Posterior cingulate gyrus (tissue), 11 donors: ENCODE measurements at places on chromosomes 5 and 9.

- no peak for DNase-seq
Measured at GRCh38 chr5:154199263-154199662, 8.7 kb downstream of the GALNT10 start.

- DNase-seq: no peak
Measured at GRCh38 chr5:83764101-83764500, 43.4 kb upstream of the HAPLN1 start.

GRCh38 chr9:22204240-22204639 is 195.1 kb upstream of the CDKN2B start:
- no peak for DNase-seq

DNA sequence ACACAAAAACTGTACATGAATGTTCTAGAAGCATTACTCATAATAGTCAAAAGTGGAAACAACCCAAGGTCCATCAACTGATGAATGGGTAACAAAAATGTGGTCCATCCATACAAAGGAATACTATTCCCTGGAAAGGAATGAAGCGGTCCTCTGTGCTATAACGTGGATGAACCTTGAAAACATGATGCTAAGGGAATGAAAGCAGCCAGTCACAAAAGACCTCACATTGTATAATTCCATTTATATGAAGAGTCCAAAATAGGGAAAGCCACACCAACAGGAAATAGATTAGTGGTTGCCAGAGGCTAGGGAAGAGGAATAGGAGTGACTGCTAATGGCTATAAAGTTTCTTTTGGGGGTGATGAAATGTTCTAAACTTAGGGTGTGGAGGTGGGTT is 22.7 kb upstream of the BARHL1 start:
- DNase-seq: no peak

DNA sequence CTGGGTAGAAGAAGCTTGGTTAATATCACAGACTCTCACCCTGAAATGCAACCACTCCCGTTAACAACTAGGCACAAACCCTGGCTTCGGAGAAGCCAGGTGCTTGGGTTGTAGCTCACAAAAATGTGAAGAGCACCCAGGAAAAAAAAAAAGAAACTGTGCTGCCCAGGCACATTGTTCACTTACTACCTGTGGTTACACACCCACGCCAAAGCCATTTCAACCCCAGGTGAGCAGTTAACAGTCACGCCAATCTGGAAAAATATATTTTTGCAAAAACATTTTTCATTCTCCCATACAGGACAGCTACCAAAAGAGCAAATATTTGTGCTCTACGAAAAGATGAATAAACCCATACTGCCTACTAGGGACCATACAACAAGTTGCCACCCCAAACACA is 49.2 kb downstream of the SIL1 start:
- no peak for DNase-seq

DNA sequence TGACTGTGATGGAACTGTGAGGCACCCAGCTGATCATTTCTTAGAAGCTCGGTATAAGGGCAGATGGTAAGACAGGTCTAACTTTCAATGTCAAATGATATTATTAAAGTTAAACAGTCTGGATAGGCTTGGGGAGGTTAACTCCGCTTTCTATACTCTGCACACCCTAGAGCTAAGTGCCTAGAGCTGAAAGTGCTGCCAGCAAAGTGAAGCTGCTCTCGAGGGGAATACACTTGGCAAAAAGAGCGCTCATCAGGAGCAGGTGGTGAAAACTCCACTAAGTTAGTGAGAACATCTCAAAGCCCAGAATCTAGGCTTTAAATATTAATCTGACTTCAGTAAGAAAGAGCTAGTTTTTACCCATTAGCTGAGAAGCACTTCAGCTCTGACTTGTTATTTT is 349.6 kb upstream of the SLC30A5 start:
- no peak for DNase-seq

- no peak for DNase-seq
Measured at GRCh38 chr9:112621018-112621655, 96.8 kb downstream of the INIP start.

GRCh38 chr9:112050544-112051475 is 124.3 kb downstream of the SUSD1 start:
- no peak for DNase-seq

GRCh38 chr9:91532325-91532724 is 108.7 kb upstream of the NFIL3 start:
- no peak for DNase-seq

DNA sequence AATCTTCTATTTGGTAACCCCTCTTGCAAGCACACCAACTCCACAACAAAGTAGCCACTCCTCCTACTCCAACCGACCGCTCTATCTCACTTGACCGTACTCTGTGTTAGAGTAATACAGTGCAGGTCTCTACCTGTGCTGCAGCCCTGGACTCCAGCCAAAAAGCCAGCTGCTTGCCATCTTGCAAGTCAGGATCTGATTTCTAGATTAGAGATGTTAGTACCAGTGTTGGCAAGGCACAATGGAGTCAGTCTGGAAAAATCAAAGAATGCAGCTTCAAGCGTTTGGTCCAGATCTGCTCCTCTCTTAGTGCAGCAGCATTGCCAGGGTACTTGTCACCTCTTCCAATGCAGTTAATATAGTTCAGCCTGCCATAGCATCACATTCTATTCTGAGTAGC is 477.6 kb downstream of the ZSWIM6 start:
- no peak for DNase-seq

DNA sequence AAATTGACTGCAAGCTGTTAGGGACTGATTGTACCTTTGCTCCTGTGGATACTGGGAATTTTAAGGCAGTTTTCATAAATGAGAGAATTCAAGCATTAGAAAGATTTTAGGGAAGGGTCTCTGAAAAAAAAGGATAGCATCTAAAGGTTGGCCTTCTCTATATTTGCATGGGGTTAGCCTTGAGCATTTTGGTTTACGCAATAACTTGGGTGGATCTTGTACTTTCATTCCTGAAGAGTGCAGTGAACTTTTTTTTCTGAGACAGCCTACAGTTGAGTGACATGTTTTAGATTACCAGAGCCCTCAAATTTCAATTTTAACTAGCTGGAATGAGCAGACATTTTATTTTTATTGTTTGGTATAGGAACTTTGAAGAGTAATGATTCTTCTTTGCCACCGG is 91.6 kb upstream of the NR3C1 start:
- no peak for DNase-seq

- DNase-seq: no peak
Measured at GRCh38 chr5:139495638-139496435, 13.3 kb upstream of the STING1 start.

GRCh38 chr9:34862043-34862442 is 96.0 kb upstream of the PHF24 start:
- no peak for DNase-seq

DNA sequence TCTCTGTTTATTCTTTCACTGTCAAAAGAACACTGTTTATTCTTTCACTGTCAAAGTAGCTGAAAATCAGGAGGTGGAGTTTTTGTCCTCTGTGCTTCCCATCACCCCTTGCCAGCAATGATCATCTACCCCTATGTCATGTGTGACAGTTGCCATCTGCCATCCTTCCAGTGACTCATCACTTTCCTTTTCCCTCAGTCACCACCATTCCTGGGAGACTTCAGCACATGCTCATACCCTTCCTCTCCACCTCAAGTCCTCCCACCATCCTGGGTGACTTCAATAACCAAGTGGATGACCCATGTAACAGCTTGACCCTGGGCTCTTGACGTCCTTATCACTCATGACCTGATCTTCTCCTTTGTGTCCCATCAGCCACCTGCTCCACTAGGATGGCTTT is 43.3 kb upstream of the RASEF start:
- no peak for DNase-seq

- no peak for DNase-seq
Measured at GRCh38 chr5:74067748-74068541, 441.9 kb downstream of the ARHGEF28 start.

DNA sequence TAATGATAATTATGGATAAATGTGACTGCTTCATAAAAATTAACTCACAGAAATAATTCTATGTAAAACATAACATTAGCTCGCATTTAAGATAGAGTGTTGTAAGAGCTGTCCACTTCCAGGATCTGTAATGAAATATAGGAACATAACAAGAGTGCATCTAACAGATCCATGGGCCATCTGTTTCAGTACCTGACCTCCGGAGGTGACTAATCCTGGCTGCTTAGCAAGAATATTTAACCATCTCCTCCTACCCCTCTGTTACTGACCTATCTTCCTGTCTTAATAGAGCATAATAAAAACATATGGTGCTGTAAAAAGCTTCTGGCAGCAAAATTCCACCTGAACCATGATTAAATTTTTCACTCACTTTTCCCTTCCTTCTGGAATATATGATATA is 7.1 kb downstream of the PLCXD3 start:
- DNase-seq: no peak

- DNase-seq: peak; percentile 62
Measured at GRCh38 chr9:89658931-89659330, 54.1 kb downstream of the GADD45G start.

- no peak for DNase-seq
Measured at GRCh38 chr9:97573482-97574073, 59.6 kb downstream of the TSTD2 start.

DNA sequence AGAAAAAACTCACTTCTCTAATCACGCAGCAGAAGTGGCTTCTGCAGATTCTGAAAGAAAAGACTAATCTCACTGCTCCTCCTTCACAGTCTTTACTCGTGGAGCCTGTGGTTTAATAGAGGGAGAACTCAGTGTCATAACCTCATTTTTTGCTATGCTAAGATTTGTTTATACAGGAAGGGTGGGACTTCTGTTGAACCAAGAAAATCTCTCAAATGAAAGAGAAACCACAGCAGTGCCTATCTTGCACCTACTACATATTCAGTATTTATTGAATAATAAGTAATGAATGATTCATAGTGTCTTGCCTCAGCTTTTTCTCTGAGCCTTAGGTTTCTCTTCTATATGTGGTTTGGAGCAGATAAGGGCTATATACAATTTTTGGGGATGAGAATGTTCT is 136.1 kb upstream of the DMAC1 start:
- no peak for DNase-seq

GRCh38 chr9:131436865-131437271 is 43.0 kb downstream of the PRRC2B start:
- DNase-seq: no peak

DNA sequence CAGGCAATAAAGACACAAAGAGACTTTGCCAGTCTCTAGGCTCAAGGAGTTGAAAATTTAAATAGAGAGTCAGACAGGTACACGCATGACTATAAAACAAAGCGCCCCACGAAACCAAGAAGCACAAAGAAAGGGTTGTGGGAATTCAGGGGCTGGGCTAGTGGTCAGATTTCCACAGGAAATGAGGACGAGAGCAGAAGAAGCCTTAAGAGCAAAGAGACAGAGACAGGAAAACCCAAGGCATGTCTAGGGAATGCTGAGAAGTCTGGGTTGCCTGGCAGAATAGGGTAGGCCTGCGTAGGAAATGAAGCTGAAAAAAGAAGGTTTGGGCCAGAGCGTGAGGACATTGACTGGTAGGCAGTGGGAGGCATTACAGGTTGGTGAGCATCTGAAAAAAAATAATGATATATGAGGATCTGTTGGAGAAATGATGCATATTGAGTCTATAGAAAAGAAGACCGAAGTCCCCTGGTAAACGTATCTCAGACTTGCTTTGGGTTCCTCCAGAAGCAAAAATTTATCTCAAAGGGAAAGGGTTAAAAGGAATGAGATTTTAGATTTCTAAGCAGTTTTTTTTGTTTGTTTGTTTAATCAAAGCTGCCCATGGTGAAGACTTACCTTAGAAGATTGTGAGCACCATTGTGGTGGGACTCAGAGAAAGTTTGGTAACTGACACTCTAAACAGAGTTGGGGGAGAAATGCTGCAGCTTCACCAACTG is 51.8 kb downstream of the SLC1A3 start:
- no peak for DNase-seq

DNA sequence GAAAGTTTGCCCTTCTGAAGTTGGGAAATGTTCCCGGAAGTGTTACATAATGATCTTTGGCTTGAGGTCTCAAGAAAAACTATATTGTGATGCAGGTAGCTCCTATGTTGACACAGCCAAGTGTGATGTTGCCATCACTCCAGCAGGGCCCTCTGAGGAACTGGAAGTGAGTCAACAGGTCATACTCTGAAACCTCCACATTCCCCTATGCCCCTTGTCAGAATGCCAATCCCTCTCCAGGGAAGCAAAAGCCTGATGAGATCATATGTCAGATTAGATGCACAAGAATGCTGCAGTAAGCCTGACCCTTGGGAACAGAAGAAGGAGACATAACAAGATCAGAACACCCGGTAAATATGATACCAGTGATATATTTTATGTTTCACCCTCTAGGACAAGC is 66.8 kb upstream of the ITGA2 start:
- no peak for DNase-seq

DNA sequence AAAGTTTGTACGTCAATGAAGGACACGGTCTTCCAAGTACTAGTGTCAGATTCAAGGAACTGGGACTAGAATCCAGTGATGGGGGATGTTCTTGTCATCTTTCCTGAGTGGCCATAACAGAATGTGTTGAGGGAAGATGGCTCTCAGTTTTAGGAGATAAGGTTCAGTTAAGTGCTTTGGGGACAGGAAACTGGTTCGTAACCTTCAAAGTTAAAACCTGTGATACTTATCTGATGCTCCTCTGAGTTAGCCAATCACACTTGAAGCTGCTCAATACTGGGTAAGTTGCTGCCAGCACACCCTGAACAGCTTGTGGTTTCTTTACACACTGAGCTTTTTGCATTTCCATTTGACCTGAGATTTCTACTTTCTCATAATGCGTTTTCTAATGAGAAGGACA is 64.4 kb downstream of the PIK3R1 start:
- no peak for DNase-seq

GRCh38 chr9:108645520-108645919 is 210.3 kb downstream of the ACTL7B start:
- no peak for DNase-seq

- DNase-seq: no peak
Measured at GRCh38 chr5:150616024-150616470, 24.4 kb upstream of the SYNPO start.

DNA sequence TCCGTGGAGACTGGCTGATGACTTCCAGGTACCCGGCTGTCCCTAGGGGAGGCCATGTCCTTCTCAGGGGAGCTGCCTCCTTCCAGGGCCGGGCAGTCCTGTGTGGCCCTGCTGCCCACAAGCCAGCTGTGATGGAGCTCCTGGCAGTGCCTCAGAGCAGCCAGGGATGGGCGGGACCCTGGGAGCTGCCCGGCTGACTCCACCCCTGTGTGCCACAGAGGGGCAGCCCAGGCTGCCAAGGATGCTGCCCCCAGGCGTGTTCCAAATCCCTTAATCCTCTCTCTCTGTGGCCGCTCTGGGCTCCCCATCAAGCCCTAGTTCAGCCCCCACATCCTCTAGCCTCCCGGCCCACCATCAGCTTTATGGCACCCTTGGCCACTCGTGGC is 7.0 kb upstream of the SCGB3A1 start:
- DNase-seq: no peak

- DNase-seq: no peak
Measured at GRCh38 chr5:140075371-140075770, 32.3 kb upstream of the NRG2 start.

GRCh38 chr5:169697976-169698375 is 60.9 kb downstream of the DOCK2 start:
- no peak for DNase-seq

GRCh38 chr9:91162784-91163443 is 198.8 kb downstream of the AUH start:
- peak; percentile 30 for DNase-seq
